ENCODE measurements at places on chromosomes 3 and 15.

DNA sequence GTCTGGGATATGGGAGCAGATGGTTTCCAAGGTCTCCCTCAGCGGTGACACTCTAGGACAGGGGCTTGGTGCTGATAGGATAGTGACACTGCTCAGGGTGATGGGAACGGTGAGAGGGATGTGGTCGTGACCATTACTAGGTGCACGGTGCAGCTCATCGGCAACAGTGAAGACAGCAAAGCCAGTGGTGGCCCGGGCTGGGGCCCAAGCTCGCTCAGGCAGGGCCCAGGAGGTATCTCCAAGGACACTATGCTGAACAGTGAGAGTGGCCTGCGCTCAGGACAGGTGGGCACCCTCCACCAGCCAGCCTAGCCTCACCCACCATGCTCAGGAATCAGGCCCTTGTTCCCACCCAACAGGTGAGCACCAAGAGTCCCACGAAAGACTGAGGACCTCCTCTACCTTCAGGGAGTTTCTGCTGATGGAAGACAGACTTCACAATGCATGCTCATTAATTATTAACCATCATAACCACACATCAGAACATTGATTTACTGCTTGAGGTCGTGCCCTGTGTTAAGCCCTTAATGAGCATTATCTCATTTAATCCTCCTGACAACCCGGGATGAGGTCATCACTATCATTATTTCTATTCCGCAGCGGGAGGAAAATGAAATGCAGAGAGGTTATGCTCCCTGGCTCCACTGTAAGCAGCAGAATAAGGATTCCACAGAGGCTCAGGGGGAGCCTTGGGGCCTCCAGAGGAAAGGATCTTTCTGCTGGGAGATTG, 269.4 kb downstream of the UACA start:
- DNase-seq = no peak

DNA sequence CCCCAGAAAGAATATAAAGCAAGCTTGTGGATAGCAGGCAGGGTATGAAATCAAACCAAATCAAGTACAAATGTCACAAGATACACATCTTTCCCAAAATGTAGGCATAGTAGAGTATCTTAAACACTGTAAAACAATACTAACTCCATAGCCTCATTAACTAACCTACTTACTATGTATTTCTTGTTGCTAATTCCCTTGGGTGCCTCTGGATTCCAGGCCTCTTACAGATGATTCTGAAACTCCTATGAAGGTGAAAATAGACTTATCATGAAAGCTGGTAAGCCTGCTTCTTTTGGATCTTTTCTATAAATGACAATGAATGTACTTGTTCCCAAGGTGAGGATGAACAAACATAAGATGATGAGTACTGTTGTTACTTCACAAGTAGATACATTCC, 93.8 kb downstream of the FRMD5 start:
- no peak for DNase-seq

GRCh38 chr3:30663533-30664241, 57.3 kb downstream of the TGFBR2 start:
- no peak for DNase-seq

GRCh38 chr3:136753326-136753939, 1.3 kb upstream of the STAG1 start:
- DNase-seq = no peak

DNA sequence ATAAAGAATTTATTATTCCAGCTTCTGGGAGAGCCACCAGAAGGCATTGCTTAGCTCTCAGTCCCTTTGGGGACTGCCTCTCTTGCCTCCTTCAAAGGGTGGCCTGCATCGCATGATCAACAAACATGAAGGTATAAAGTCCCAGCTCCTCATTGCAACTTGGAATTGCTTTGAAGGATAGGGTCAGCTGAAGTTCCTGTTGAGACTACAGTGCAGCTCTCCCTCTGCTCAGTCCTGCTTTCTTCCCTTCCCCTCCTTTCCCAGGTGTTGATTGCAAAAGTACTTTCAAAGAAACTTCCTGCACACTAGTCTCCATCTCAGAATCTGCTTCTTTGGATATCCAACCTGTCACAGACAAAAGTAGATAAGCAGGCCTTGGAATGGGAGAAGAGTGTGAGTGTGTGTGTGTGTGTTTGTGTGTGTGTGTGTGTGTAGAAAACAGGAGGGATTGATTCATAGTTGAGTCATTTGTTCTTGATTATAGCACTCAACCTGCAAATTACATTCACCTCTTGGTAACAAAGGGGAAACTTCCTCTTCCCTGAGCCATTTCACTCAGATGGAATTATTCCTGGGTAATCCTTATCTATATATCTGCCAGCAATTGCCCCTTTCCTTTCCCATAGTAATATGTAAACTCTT, 13.7 kb downstream of the CCR8 start:
- no peak for DNase-seq

GRCh38 chr3:105869861-105870755, 1.3 kb upstream of the CBLB start:
- no peak for DNase-seq

GRCh38 chr3:197238842-197239241, 59.6 kb downstream of the DLG1 start:
- DNase-seq = no peak

GRCh38 chr3:149810846-149811245, 2.2 kb upstream of the RNF13 start:
- no peak for DNase-seq

- no peak for DNase-seq
These were observed 30.2 kb downstream of the NSMCE3 start for GRCh38 chr15:29239395-29239794.

DNA sequence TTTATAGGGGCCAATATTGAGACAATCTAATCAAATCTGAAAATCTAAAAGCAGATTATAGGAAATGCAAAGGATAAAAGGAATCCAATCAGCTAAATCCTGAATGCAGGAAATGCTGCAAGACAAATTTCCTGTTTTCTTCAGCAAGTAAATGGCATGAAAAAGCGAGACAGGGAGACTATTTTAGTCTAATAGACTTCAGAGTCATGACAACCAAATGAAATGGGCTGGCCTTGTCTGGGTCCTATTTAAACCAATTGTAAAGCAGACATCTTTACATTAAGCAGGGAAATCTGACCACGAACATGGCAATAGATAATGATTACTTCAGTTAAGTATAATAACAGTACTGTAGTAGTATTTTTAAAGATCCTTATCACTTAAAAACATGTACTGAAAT, 2.1 kb downstream of the DBR1 start:
- DNase-seq = no peak

GRCh38 chr3:107740992-107741896, 218.5 kb downstream of the BBX start:
- no peak for DNase-seq

DNA sequence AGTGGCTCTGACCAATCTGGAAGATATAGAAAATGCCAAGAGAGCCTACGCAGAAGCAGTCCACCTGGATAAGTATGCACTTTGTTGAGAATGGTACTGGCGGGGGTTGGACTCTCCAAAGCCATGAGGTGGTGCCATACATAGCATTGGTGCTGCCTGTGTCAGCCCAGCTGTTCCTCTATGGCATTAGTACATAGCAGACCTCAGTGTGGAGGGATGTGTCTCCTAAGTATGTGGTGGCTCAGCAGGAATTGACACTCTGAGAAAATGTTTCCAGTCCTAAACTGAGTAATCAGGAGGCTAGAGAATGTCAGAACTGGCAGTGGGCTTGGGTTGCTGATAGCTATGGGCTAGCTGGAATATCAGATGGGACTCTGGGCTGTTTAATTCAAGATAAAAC, 48.4 kb downstream of the ADPGK start:
- no peak for DNase-seq

DNA sequence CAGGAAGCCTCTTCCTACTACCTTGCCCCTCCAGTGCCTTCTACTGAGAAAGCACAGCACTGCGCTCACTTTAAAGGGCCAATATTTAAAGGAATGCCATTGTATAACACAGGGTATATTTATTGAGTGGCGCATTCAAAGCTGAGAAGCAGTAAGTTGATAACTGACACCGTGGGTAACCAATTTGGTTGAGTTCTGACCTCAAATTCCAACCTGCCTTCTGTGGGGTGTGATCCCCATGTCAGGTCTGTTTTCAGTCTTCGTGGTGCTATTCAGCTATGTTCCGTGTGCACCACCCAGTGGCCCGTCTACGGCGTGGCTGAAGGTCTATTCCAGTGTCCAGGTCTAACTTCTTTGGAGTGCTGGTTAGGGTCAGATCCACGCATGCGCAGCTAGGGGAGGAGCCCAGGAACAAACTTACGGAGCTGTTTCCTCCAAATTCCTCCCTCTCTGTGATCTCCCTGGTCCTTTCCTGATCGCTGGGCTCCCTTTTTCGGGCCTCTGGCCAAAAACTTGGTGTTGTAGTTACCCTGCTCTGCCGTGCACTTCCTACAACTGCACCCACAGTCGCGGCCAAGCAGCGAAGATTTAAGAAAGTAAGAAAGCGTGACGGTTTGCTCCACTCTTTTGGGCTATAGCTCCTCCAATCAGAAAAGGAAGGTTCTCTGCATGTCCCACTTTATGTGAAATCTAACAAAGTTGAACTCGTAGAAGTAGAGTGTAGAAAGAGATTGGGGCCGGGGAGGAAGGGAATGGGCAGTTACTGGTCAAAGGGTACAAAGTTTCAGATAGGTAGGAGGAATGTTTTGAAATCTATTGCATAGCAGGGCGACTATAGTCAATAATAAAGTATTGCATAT, 7.7 kb downstream of the LRRC2 start:
- DNase-seq = peak; percentile 66

DNA sequence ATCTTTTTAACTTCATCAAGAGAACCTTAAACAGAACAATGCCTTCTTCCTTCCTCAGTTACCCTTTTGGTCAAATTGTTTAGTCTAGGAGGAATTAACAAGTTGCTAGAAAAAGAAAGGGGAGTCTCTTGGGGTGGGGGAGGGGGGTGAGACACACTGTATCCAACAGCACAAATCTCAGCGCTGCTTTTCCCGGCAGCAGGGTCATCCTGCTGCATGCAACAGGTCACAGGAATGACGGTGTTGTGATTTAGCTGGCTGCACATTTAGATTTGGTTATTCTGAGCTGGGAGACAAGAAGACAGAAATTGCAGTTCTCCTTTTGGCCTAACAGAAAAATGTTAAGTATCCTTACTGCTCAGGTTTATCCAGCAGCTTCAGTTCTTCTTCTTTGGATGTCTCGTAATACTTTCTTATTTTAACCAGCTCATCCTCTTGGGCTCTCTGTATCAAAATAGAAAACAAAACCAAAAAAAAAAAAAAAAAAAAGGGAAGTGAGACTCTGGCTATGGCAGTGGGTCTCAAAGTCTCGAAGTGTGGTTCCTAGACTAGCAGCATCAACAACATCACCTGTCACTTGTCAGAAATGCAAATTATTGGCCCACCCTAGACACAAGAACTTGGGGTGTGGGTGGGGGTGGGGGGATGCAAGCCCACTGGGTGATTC, 190.5 kb downstream of the GREM1 start:
- DNase-seq = no peak

DNA sequence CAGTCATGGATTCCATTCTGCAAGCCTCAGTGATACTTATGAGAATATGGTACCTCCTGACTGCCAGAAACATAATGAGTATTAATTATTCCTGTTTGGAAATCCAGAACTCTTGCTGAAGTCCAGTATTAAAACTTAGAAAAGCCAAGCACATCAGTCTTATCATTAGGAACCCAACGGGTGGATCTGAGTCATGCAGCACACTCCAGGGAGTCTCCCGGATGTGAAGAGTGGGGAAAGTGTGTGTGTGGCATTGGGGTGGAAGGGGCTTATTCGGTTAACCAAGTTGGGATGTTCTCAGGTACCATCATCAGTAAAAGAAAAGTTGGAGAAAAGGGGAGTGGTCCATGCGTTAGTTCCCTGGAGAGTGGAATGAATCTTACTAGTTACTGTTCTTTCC, 181.1 kb downstream of the PLCL2 start:
- DNase-seq = no peak

DNA sequence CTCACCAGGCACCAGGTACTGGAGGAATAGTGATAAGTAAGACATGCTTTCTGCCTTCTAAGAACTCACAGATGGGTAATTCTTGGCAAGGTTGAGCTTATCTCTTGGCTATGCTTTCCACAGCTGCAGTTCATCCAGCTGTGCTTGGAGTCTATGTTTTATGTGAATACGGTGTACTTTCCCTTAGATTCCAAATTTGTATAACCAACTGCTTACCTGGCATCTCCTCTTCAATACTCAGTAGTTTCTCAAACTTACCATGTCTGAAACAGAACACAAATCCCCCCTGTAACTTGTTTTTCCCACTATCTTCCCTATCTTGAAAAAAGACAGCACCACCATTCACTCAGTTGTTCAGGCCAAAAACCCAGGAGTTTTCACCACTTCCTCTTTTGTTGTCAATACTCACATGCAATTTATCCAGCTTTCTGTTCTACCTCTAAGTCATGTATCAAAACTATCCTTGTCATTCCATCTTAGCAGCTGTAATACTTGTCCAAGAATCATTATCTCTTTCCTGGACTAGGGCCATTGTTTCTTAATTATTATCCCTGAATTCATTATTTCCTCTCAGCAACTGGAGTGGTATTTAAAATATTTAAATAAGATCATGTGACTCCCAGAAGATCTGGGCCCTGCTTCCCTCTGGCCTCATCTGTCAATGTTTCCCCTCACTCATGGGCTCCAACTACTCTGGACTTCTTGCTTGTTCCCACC, 32.6 kb downstream of the COL6A5 start:
- DNase-seq = no peak

DNA sequence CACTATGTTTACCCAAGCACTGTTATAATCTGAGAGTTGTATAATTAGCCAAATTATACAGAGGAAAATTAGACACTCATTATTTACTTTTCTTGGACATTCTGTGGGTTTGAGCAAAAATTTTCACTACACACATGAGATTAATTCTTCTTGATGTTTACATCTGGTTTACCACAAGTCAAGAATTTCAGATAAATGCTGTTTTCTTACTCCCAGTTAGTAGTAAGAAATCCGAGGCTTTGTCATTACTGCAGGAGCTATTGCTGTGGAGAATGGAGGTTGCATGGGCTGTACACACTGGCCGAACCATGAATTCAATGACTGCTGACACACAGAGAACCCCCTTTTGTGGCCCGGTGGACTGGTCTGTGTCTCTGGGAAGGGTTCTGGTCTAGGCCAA, 207.7 kb upstream of the CFAP20DC start:
- DNase-seq = no peak

DNA sequence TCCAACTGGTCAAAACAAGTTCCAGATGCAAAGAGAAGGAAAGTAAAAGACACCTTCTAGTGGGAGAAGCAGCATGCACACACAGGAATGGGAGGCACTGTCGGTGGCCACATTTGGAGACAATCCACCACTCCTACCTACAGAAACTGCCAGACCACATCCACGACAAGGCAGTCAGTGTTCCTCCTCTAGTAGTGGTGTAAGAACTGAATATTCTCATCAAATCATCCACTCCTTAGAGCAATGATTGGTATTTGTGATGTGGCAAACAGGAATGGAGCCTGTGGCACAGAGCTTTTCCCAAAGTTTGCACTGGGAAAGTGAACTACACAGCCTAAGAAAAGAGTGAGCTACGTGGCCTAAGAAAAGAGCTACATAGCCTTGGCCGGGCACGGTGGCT, 5.1 kb upstream of the SPINT1 start:
- DNase-seq = no peak

DNA sequence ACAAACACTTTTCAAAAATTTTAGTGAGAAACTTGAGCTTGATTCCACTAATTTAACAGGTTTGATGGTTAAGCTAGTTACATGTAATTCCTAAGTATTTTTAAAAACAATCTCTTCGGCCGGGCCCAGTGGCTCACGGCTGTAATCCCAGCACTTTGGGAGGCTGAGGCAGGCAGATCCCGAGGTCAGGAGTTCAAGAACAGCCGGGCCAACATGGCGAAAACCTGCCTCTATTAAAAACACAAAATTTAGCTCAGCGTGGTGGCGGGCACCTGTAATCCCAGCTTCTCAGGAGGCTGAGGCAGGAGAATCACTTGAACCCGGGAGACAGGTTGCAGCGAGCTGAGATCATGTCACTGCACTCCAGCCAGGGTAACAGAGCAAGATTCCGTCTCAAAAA, 25.3 kb downstream of the TRA2B start:
- DNase-seq = no peak
